Activated naive CD8-positive, alpha-beta T cell treated with anti-CD3 and anti-CD28 coated beads for 36 hours (primary cell): ENCODE measurements at places on chromosomes 3 and 15.

DNA sequence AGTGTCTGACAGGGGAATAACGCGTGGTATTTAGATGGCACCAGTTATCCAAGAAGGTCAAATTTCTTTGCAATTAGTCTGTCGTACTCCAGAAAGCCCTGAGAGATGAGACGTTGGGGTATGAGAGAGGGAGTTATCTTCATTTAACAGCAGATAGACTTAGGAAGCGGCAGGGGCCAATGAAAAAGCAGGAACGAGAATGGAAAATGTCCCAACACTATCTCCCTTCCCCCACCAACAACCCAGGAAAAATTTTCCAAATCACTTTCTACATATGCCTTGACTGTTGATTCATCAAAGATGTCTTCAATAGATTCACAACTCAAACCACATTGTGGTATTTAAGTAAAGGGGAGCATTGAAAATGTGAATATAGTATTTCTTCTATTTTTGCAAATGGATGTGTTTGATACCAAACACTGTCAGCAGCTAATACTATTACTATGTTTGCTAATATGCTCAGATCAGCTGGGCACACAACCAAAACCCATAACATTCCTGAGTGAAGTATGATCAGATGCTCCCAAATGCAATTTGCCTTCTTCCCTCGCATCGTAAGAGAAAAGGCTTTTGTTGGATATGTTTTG lies 13.3 kb upstream of the GREM1 start:
- no peak for DNase-seq

- DNase-seq = no peak
These were observed 32.7 kb downstream of the GNB4 start for GRCh38 chr3:179418610-179419009.

- DNase-seq = no peak
These were observed 21.6 kb downstream of the SLC6A6 start for GRCh38 chr3:14423963-14424362.

GRCh38 chr3:81395739-81396513 lies 365.5 kb downstream of the GBE1 start:
- no peak for DNase-seq

DNA sequence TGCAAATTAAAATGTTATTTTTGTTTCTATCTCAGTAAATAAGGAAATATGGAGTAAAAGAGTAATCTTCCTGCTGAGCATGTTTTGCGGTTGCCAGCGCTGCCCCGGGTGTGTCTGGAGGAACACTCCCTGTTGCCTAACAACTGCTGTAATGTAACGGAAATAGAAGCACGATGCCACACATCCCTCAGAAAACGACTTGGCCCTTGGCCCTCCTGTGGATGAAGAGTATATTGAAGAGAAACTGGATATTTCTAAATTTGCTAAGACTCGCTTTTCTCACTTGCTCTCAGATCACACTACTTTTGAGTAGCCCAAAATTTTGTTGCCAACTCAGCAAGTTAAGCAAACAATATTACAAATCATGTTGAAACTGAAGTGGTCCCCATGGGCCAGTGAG lies 18.9 kb downstream of the CX3CR1 start:
- DNase-seq = peak; percentile 56

GRCh38 chr15:93036951-93037819 lies 51.8 kb downstream of the RGMA start:
- no peak for DNase-seq

- DNase-seq = no peak
These were observed 32.7 kb downstream of the EFHB start for GRCh38 chr3:19901337-19901736.

- no peak for DNase-seq
These were observed 41.4 kb downstream of the VGLL4 start for GRCh38 chr3:11602239-11602840.

GRCh38 chr3:63538919-63539318 lies 113.6 kb upstream of the SNTN start:
- no peak for DNase-seq

DNA sequence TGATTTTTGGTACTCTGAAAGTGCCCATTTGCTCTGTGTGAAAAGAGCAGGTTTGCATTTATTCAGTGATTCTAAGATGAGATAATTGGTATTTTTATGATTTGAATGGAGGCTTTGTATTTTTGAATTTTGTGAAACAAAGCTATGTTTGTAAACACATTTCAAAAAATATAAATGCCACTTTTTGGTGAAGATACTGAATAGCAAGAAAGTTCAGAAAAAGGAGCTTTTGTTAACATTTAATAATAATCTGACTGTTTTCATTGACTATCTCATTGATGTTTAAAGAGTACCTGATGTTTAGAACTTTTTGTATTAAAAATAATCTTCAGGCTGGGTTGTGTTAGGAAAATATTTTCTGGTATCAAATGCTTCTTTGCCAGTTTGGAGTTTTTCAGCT lies 23.7 kb downstream of the TCF12 start:
- no peak for DNase-seq

DNA sequence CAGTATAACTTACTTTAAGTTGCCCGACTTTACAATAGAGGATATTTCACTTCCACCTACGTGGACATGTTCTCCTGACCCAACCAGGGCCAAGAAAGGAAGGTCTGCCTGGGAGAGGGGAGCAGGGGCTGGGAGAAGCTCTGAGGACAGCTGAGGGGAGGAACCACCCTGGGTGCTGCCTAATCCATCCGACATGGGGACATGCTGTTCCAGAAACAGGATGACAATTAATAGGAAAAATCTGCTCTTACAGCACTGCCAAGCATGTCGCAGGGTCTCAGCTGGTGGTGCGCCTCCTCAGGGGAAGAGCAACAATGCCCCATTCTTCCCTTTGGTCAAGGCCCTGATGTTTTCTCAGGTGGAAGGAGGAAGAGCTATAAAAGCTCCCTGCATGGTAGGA lies 132.3 kb downstream of the NTRK3 start:
- DNase-seq = no peak

DNA sequence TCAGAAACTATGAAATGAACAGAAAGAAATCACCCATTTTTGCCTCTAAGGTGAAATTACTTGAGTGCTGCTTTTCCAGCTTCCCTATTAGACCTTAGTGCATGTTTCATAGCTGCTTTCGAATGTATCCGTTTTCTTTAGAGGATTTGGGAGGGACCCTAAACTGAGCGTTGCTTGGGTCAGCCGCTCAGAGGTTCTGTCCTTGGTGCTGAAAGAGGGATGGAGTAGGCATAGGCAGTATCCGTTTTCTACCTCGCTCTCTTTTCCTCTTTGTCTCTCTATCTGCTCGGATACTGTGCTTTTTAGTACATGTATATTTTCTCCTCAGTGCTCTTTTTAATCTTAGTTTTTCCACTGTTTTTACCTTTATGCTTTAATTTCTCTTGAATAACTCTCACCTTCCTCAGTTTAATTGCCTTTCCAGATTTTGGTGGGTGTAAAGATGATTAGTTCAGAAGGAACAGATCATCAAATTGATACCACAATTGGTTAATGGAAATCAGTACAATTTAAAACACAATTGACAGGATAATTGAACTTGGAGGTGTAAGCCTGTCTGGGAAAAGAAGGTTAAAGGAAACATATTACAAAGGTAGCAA lies at the start of gene DRD3:
DRD3 (minus strand) TSS at position 283 of the 599 bp plus-strand sequence. CDS start 7,060 bp downstream, outside the sequence.
- peak; percentile 12 for DNase-seq

GRCh38 chr3:149623824-149624223 lies 34.0 kb downstream of the WWTR1 start:
- DNase-seq = no peak

GRCh38 chr15:67382723-67383122 lies 128.1 kb downstream of the IQCH start:
- DNase-seq = no peak

DNA sequence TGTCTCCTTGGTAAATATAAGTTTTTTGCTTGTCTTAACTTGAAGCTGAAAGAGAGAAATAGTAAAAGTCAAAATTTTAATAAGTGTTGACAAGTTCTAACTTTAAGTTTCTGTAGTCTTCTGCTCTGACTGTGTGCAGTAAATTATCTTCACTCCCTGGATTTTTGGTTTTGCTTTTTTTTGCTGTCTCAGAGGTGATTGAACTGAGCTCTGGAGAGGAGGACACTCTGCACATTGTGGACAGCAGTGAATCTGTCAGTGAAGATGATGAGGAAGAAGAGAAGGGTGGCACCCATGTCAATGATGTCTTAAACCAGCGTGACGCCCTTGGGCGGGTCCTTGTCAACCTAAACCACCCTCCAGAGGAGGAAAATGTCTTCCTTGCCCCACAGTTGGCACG lies 40.5 kb upstream of the TEX264 start:
- DNase-seq = no peak

- DNase-seq = peak; percentile 88
These were observed 160.8 kb upstream of the TLE3 start for GRCh38 chr15:70258369-70259027.

DNA sequence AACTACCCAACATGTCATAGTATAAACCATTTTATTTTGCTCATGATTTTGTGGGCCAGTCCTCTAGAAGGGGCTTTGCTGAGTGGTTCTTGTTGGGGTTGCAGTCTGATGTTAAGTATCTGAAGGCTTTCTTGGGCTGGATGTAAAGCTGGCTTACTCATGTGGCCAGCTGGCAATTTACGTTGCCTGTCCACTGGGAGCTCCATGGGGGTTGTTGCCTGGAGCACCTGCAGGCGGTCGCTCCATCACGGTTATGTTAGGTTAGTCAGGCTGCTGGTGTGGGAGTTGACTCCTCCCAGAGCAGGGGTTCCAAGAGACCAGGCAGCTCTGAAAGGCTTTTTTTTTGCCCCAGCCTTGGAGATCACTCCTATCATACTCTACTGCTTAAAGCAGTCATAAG lies 98.1 kb downstream of the NR1D2 start:
- DNase-seq = no peak

GRCh38 chr3:17954801-17955200 lies 212.4 kb upstream of the TBC1D5 start:
- no peak for DNase-seq

- no peak for DNase-seq
These were observed 41.6 kb downstream of the ATP2B2 start for GRCh38 chr3:10463533-10464434.

DNA sequence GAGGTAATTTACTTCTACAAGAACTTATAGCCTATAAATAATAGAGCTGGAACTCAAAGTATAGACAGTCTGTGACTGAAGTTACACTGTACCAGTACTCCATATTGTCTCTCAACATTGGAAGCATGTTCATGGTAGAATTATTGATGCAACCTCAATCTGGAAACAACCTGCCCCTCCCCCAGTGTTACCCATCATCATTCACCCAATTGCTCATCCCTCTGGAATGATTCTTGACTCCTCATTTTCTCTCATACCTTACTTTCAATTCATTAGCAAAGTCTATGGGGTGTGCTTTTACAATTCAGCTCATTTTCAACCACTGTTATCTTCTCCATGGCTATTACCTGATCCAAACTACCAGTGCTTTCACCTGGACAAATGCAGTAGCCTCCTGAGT lies 151.7 kb downstream of the CPNE4 start:
- DNase-seq = no peak

DNA sequence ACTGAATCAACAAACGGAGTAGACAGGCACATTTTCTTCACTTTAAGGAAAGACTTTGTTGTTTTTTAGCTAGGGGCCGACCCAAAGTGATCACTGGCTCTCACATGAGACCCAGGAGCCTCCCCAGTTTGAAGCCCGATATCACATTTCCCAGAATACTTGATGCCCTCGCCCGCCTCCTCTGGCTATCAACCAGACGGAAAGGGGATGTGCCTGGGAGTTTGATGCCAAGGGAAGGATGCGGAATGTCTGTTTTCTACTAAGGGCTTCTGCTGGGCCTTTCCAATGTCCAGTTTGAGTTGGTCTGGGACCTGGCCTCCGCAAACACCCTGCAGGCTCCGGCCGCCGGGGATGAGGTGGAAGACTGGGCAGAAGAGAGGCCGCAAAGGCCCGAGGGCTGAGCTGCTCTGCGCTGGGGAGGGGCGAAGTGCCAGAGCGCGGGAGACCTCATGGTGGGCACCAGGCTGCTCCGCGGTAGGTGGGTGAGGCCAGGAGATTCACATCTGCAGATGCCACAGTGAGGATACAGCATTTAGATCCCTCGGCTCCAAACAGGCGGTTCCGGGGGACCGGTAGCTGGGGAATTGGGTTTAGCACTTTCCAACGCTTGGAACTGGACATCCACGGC lies 491 bp upstream of the ZNF774 start:
- DNase-seq = no peak

- no peak for DNase-seq
These were observed 39.2 kb upstream of the POLR2M start for GRCh38 chr15:57667171-57667849.

DNA sequence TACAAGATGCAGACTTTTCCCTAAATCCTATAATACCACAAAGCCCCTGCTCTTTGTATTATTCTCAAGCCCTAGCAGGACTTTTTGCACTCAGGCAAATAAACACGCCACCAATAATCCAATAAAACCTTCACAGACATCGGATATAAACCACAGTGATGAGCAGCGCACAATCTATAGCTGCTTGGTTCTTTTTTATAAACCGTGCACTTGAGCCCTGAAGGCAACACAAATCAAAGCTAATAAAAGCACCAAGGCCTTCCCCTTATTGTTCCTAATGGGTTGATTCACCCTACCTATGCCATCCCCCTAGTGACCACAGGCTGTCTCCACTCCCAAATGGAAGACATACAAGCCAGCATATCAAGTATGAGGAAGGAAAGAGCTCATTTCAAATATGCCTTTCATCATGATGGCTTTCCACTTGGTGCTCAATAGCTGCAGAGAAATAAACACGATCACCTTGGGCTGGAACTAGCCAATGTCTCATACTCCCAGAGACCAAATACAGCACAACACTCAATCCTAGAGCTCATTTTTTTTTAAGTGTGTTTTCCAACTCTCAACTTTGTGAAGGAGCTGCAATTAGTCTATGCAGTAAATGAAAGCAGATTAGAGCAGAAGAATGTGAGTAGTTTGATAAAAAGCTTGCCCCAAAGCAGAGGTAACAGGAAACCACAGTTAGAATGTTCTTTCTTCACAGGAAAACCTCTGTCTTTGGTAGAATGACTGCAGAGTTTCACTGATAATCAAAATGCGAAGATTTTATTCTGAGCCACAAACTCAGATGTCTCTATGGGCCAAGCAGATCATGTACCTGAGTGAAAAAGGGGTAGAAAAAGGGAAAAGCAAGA lies 573.9 kb downstream of the AGBL1 start:
- no peak for DNase-seq

DNA sequence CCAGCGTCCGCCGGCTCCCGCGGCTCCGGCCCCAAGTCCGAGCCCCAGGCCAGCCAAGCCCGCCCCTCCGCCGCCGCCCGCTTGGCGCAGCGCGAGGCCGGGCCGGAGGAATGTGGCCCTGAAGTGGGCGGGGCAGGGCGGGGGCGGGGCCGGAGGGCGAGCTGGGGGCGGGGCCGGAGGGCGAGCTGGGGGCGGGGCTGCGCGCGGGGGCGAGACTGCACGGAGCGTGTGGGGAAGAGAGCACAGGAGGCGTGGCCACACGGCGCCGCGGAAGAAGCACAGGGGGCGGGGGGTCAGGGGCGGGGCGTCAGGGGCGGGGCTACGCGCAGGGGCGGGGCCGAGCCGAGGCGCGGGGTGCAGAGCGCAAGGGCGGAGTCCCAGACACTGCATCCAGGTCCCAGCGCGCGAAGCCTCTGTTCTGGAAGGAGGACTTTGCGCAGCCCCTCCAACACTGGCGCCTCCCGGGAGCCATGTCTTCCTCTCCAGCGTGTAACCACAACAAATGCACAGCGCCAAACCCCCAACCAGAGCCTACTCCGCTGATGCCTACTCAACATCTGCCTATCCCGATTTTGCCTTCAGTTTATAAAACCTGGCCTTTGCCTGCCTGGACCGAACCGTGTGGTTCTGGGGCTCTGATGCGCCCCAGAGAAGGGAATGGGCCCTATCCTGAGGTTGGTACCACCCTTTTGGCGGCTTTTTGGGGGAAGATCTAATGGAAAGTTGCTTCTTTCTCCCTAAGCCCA lies 105.5 kb downstream of the IQSEC1 start:
- peak; percentile 87 for DNase-seq
